ENCODE measurements at places on chromosomes 5 and 9.
A peak's percentile ranks its signal among the peaks of the same experiment; 100 is the strongest.

GRCh38 chr9:93600504-93600903, 24.1 kb downstream of the PHF2 start:
- no peak for DNase-seq

DNA sequence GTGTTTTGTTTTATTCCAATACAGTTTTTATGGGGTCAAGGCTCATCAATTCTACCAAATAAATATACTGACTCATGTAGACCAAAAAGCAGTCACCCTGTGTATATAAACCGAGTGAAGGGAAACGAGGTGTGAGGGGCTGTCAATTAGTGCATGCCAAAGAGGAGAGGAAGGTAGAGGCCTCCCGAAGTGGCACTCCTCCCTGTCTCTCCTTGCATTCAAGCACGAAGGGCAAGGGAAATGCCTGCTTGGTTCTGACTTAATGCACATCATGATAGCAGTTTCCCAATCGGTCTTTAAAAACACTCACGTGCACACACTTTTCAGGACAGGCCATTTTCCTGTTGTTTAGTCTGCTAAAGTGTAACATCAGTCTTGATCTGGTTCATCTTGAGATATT, 125.6 kb upstream of the SLCO6A1 start:
- DNase-seq: no peak

GRCh38 chr5:107545486-107545885, 125.3 kb downstream of the EFNA5 start:
- no peak for DNase-seq

DNA sequence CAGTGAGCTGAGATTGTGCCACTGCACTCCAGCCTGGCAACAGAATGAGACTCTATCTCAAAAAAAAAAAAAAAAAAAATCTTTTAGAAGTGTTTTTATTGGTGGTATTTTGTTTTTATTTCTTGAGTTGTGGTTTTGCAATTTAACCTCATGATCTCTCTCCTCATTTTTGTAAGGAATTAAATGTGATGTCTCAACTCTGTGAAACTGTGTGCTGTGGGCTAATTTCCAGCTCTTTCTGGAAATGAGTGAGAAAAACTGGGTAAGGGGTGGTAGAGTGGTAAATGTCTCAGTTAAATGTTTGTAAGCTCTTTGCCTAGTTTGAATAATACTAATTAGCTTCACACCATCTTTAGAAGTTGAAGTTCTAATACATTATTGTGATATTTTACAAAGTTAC, 29.0 kb downstream of the ACO1 start:
- no peak for DNase-seq

GRCh38 chr9:134517069-134517680, 124.4 kb upstream of the COL5A1 start:
- no peak for DNase-seq

- DNase-seq: no peak
Observed at GRCh38 chr5:10786835-10787234, 25.8 kb upstream of the DAP start.

DNA sequence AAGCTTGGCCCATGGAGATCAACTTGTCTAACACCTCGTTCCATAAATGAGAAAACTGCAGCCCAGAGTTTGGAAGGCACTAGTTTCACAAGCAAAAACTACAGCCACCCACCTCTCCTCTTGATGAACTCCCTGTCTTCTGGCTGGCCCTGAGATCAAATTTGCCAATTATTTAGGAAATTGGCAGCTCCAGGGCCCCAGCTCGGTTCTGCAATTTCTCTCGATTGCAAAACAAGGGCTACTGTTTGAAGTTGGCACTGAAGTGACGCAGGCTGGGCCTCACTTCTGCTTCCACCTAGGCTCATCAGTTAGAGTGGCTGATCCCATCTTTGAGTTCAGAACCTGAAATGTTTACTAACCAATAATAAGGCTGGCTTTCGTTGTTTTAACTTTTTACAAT, 3.7 kb upstream of the GPX3 start:
- no peak for DNase-seq

- DNase-seq: no peak
Observed at GRCh38 chr9:108043585-108043984, 554.0 kb upstream of the KLF4 start.

DNA sequence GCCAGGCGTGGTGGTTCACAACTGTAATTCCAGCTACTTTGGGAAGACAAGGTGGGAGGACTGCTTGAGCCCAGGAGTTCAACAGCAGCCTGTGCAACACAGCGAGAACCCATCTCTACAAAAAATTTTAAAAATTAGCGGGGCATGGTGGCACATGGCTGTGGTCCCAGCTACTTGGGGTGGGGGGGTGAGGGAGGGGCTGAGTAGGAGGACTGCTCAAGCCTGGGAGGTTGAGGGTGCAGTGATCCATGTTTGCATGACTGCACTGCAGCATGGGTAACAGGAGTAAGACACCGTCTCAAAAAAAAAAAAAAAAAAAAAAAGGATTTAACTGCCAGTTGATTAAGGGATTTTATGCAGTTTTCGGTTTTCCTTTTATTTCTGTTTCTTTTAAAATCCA, 65.0 kb downstream of the PTBP3 start:
- DNase-seq: no peak

- DNase-seq: no peak
Observed at GRCh38 chr5:124580925-124581737, 165.3 kb downstream of the ZNF608 start.

DNA sequence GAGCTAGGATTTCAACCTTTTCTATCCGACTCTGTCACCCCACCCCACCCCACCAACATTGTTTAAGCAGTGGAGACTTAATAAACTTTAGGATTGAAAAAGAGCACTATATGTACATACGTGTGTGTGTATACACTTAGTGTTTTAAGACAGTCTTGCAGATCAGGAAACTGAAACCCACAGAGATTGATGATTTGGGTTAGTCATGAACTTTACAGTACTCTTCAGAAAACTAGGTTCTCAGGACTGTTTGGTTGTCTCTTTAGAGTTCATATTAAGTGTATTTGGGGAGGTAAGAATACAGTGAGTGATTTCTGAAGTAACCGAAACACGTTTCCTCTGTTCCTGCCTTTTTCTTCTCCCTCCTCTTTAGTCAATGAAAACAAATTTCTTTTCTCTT, 1043.1 kb downstream of the TLE1 start:
- no peak for DNase-seq

- DNase-seq: peak; percentile 69
Observed at GRCh38 chr5:176596689-176597416, 13.1 kb downstream of the GPRIN1 start.

GRCh38 chr9:111896942-111897600, 457 bp downstream of the UGCG start:
- no peak for DNase-seq

DNA sequence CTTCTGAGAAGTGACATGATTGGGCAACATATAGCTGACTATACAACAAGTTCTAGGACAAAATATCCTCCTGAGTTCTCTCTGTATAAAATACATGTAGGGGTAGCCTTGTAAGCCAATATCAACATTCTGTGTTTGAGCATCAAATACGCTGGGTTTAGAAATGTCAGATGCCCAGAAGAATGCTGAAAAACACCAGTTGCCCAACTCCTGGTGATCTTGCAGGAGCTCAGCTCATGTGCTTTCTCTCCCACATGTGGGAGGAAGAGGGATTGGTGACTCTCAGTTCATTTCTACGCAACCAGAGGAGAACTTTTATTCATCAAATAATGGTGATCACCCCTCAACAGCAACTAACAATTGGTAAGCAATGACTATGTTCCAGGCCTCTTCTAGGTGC, 810.9 kb upstream of the ACO1 start:
- DNase-seq: no peak

- DNase-seq: no peak
Observed at GRCh38 chr9:90099262-90099963, 494.6 kb downstream of the GADD45G start.

GRCh38 chr5:1386274-1386717, 41.4 kb upstream of the CLPTM1L start:
- peak; percentile 60 for DNase-seq

DNA sequence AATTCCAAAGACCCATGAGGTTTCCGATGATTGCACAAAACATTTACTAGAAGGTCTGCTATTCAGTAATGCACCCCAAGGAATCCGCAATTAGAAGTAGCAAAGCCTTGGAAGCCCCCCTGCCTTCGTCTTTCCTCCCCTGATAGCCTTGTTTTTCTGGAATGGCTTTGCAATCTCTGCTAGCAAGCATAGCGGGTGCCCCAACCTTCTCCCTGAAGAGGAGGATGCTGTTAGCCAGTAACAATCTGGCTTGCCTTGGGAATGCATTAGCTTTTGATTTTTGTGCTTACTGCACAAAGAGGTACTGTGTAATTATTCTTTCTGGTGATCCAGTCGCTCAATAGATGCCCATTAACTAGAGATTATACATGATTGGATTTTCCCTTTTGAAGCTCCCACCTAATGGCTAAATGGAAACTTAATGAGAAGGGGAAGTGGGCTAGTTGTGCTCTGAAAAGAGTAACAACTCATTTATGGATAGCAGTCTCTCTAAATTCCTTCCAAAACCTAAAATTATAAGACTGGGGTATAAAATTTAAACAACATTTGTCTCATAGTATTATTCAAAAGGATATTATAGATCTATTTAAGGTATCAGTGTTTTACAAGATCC, 91.6 kb downstream of the FBXW11 start:
- no peak for DNase-seq

- DNase-seq: no peak
Observed at GRCh38 chr5:5437227-5438172, 15.0 kb downstream of the ICE1 start.

DNA sequence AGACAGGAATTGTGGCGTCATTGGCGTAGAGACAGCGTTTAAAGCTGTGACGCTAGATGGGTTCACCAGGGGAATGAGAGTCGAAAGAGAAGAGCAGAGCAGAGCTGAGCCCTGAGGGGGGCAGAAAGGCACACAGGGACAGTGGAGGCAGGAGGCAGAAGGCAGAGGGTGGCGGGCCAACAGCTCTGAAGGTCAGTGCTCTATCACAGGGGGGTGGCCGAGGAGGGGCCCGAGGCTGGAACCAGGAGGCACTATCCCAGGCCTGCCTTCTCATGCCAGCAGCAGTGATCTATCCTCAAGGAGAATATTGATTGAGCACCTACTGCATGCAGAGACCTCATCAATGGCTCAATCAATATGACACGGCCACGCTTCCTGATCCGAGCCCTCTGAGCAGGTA, 132.4 kb downstream of the KCNIP1 start:
- no peak for DNase-seq

DNA sequence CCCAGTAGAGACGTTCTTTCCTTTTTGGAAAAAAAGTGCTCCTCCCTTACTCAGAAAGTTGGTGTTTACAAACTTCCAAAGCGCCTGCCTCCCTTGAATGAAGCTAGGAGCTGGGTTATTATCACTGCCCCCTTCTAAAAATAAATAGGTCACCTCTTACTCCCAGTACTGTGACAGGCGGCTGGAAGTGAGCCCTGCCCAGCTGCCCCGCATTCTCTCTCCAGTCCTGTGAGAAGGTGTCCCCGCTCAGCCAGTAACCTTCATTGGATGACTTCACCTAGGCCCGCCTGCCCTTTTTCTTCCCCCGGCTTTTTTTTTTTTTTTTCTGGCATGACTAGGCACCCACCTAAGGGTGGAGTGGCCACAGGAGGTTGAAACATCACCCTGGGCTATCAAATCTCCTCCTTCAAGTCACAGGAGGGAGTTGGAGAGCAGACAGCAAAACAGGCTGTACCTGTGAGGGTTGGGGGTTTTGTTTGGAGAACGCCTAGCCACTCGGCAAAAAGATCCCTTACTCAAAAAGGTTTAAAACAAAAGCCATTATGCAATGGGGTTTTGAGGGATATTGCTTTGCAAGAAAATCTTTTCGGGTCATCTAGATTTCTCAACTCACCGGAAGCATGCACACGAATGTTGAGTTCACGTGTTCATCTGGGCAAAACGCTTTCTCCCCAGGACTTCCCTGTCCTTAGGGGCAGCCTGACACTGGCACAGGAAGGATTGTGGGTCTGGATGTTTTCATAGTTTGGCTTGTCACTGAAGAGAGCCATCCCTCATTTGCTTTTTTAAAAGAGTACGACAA, 43.3 kb upstream of the ZNF622 start:
- no peak for DNase-seq

DNA sequence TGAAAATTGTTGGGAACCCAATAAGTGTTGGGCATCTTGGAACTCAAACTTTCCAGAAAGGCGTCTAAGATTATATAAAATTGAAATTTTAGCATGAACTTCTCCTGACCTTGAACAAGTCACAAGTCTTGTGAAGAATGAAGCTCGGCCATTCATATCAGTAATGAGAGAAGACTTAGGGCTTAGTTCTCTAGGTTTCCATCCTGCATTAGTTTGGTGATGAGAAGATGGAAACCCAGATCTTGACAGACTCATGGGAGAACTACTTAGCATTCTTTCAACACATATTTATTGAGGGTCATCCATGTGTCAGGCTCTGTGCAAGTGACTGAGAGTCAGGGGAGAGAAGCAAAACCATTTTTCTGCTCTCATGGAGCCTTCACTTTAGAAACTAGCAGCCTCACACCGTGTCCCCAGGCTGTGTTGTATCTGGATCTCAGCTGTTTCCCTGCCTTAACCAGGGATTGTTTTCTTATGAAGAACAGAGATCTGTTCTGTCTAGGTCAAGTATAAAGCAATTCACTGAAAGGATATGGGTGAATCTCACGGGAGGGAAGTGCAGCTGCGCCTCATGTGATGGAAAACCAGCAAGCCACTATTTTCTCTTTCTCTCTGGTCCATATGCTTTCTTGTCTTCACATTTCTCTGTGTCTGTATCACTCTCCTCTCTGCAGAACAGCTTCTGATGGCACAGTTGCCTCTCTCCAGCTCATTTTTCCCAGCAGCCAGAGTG, 3.4 kb downstream of the GARNL3 start:
- DNase-seq: no peak

- DNase-seq: no peak
Observed at GRCh38 chr5:13591621-13592020, 352.9 kb downstream of the DNAH5 start.

DNA sequence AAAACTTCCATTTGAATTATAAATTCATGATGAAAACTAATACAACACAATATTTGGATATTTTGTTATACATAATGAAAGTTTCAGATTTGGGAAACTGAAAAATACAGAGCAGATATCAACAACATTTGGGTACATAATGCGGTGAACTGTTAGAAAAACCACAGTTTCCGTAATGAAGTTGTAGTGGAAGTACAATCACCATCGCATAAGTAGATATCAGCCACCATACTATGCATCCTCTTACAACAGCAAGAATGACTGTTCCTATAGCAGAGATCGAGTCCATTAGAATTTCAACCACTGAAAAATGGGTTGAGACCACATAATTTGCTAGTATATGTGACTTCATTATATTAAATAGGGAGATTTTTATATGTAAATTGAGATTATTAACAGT, 770.2 kb upstream of the DMAC1 start:
- DNase-seq: no peak

Data from activated T-cell treated with anti-CD3 and anti-CD28 coated beads, Interleukin-2, amount 50 U/mL, for 4 hours (primary cell).